ENCODE measurements at places on chromosomes 4 and X.

DNA sequence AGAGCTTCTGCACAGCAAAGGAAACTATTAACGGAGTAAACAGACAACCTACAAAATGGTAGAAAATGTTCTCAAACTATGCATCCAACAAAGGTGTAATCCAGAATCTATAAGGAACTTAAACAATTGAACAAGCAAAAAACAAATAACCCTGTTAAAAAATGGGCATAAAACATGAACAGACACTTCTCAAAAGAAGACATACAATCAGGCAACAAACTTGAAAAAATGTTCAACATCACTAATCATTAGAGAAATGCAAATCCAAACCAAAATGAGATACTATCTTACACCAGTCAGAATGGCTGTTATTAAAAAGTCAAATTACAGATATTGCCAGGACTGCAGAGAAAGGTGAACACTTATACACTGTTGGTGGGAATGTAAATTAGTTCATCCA lies 309.6 kb upstream of the KLF3 start:
- no peak for DNase-seq

- no peak for DNase-seq
Observed at GRCh38 chr4:94290245-94290644, 52.4 kb downstream of the HPGDS start.

GRCh38 chr4:153137159-153137558 lies 67.1 kb upstream of the TRIM2 start:
- no peak for DNase-seq

GRCh38 chr4:113593400-113594230 lies 167.9 kb downstream of the CAMK2D start:
- no peak for DNase-seq

GRCh38 chr4:122815248-122815647 lies 11.4 kb upstream of the FGF2 start:
- no peak for DNase-seq

DNA sequence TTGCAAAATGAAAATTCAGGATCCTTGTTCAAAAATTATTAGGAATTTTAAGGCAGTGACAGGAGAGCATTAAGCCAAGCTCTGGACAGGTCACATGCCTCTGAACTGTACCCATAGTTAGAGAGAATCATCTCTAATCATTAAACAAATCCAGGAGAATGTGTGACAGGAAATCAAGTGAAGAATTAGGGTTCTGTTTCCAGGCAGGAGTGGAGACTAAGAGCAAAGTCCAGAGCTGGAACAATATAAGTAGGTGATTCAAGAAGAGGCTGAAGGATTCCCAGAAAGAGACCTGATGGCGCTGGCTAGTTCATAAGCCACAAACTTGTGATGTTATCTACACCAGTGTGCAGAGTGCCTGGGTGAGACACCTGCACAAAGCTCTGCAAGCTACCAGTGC lies 104.6 kb upstream of the PRKG2 start:
- DNase-seq: no peak

- no peak for DNase-seq
Observed at GRCh38 chr4:130338851-130339250, 1242.9 kb downstream of the C4orf33 start.

GRCh38 chr4:150583287-150584110 lies 1.5 kb downstream of the MAB21L2 start:
- DNase-seq: peak; percentile 9

DNA sequence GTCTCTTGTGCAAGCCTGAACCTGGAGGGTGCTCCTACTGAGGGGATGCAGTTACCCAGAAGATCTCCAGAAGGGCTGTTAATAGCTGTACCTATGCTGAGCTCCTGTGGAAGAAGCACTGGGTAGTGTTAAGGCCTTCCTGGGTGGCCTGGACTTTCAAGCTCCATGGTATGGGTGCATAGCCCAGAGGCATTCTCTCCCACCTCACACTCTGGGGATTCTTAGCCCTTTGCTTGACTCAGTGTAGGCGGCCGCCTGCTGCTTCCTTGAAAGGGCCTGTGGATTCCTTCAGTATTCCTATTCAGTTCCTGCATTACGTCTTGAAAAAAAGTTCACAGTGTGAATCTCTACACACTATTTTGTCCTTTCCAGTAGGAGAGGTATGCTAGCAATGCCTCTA lies 235.7 kb upstream of the MAGEB16 start:
- no peak for DNase-seq

DNA sequence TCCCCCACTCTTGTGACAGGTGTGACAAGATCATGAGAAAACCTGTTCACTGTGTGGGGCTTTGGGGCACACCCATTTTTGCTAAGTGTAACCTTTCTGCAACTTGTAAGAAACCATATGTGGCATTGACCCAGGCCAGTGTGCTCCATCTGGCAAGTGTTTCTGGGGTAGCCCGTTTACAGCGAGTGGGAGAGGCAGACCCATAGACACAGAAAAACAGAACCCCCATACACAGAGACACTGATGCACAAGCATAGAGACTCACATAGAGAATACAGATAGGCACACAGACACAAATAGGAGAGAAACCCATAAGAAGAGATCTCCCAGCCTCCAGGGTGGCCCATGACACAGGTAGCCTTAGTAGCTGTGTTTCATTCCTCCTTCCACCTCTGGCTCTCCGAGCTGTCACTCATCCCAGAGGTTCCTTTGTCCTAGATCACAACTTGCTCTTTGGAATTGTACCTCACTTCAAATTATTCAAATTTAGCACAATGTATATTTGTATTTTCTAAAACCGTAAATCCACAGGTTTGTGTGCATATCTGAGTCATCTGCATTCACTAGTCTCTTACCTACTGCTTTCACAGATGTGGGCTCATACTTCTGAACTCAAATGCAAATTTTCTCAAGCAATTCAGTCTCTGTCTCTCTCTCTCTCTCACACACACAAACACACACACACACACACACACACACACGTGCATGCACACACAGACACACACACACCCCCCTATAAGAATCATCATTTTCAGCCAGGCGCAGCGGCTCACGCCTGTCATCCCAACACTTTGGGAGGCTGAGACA lies 114.4 kb downstream of the SH3KBP1 start:
- no peak for DNase-seq

GRCh38 chr4:38132107-38132673 lies 172.0 kb downstream of the PTTG2 start:
- peak; percentile 76 for DNase-seq

GRCh38 chr4:58477950-58478349 lies 1367.8 kb upstream of the IGFBP7 start:
- DNase-seq: no peak

- no peak for DNase-seq
Observed at GRCh38 chrX:32041181-32041580, 969.3 kb upstream of the FTHL17 start.

DNA sequence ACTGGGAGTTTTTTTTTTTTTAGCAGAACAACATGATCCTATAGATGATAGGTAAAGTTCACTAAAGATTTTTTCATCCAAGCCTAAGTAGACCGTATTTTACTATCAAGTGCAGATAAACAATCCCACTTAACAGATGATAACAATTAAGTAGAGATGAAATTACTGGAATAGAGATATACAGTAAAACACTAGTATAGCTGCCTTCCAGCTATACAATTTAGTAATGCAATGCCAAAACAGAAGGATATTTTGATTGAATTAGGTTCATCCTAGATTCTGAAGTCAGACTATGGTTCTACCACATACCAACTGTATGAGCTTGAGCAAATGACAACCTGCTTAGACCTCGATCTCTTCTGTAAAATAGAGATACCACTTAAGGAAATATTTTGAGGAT lies 24.3 kb downstream of the KLHL8 start:
- DNase-seq: no peak

GRCh38 chr4:102578819-102579218 lies 77.7 kb downstream of the NFKB1 start:
- no peak for DNase-seq

- DNase-seq: no peak
Observed at GRCh38 chr4:1511441-1512041, 105.3 kb upstream of the NKX1-1 start.

- no peak for DNase-seq
Observed at GRCh38 chr4:67204441-67204840, 340.9 kb downstream of the CENPC start.

DNA sequence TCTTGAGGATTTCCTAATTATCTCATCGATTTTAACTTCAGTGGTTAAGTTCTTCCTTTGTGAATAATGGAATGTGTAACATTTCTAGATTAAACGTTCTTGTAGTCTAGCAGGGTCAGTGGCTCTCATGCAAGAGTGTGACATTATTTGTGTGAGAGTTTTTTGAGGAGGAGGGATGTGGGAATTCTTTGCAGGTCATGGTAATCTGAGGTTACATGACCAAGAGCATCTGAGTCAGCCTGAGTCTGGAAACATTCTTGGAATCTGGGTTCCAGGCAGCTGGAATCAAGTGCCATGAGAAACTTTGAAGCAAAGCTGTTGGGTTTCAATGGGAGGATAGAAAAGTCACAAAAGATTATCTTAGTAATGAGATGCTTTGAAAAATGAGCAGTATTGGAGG lies 49.5 kb downstream of the GK start:
- no peak for DNase-seq

DNA sequence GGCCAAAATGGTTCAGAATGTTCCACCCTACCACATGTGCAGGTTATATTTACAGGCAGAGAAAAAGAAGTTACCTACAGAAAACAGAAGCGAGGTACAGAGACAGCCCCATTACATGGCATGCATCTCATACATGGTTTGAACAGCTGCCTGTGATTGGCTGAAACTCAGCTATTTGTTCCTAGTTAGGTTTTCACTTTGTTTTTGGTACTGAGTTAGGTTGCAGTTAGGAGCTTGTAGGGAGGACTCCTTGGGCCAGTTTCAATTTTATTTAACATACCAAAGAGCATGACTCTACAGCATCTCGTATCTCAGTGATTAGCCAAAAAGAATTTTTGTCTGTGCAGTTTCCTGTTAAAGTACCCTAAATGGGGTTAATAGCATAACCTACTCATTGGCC lies 392.0 kb downstream of the MAPK10 start:
- DNase-seq: no peak

- no peak for DNase-seq
Observed at GRCh38 chr4:84167564-84167963, 331.5 kb downstream of the NKX6-1 start.

GRCh38 chrX:113260474-113260873 lies 419.8 kb upstream of the AMOT start:
- no peak for DNase-seq

GRCh38 chrX:74133156-74133796 lies 170.7 kb upstream of the ZCCHC13 start:
- peak; percentile 52 for DNase-seq

DNA sequence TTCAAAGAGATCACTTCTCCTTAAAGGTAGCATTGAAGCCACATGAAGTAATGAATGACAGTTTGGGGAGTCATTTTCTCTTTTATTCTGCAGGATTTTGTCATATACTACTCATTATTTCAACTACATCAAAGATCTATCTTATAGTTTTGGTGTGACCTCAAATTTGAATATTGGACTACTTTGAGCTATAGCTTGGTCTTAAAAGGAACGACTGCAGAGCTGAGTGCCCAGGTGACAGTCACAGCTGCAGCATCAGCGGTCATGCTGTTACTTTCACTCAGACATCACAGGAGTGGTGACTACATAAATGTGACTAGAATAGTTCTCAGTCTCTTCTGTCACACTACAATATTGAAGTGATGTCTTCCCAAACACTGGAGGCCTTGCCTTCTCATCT lies 10.7 kb upstream of the SPCS3 start:
- peak; percentile 50 for DNase-seq

- no peak for DNase-seq
Observed at GRCh38 chrX:20527041-20527440, 260.3 kb upstream of the RPS6KA3 start.

DNA sequence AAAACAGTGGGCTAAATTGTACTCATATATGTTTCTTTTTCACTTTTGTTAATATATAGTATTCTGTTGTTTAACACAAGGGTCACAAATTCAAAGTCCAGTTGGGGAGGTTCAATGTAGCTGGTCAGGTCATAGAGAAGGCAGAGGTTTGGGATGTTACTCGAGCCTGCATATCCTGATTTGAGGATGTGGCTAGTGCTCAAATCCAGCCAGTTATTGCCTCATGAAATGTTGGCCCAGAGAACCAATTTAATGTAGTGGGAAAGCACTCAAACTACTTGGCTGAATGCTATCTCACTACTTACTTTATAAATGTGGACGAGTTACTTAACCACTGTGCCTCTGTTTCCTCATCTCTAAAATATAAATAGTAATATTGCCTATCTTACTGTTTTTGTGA lies 12.5 kb downstream of the USO1 start:
- DNase-seq: no peak

- DNase-seq: no peak
Observed at GRCh38 chrX:22117633-22118032, 85.5 kb downstream of the PHEX start.

- no peak for DNase-seq
Observed at GRCh38 chr4:173057901-173058300, 110.7 kb upstream of the GALNT7 start.

DNA sequence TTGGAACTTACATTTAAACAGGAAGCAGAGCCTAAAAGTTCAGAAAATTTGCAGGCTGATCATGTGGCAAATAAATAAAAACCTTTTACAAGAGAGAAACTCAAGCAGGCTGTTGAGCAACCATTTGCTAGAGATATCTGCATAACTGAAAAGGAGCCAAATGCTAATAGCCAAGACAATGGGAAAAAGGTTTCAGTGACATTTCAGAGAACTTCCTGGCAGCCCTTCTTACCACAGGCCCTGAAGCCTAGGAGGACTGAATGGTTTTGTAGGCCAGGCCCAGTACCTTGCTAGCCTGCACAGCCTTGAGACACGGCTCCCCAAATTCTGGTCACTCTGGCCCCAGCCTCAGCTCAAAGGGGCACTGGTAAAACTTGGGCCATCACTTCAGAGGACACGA lies 945.1 kb downstream of the ADGRL3 start:
- DNase-seq: no peak

GRCh38 chr4:126247409-126247808 lies 932.7 kb downstream of the FAT4 start:
- DNase-seq: no peak

GRCh38 chr4:188147176-188147575 lies 7.9 kb downstream of the TRIML1 start:
- no peak for DNase-seq

GRCh38 chrX:19743386-19743785 lies 144.0 kb downstream of the SH3KBP1 start:
- DNase-seq: peak; percentile 48

GRCh38 chr4:79281566-79282359 lies 44.1 kb downstream of the NAA11 start:
- DNase-seq: no peak

DNA sequence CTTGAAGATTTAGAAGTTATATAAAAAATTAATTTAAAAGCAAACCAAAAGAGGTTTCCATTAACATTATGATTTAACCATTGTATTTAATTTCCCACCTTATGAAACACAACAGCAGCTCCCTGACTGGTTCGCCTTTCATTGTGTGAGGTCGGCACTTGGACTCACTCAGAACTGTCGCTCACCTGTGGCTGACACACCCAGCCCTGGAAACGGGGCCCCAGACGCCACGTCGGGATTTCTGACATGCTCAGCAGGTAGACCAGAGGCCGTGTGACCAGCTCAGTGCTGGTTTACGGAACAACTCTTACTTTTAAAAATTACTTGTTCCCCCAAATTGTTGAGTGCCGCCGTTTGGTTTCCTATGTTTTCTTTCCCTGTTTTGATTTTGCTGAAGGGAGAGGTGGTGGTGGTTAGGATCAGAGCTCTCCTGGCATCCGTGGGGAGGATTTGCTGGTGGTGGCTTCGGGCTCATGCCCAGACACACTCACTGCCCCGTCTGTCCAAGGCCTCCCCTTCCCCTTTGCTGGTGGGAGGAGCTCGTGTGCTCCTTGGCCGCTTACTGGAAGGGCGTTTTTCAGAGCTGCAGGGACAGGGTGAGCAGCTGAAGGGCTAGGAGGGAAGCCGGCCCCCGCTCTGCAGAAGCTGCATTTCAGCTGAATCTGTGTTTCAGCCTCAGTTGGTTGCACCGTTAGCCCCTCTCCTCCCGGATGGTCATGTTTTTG lies 59.2 kb downstream of the CPLX1 start:
- no peak for DNase-seq
